Activated CD8-positive, alpha-beta memory T cell treated with anti-CD3 and anti-CD28 coated beads for 1 hour (primary cell): ENCODE measurements at places on chromosomes 2 and 18.

DNA sequence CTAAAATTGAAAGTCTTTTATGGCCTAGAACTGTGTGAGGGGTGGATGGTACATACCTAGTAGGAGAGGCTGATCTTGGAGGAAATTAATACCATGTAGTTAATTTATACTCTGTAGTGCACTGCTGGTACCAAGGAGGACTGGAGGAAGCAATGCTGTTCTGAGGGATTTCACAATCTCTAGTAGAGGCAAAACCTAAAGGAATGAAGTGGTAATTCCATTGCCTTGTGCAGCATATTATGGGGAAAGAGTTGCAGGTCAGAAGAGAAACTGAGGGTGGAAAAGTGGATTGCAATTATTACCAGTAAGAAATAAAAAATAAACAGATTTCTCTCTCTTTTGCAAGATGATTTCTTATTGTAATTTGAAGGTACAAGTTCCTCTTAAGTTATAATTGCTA, 2.2 kb downstream of the ABI2 start:
- no peak for DNase-seq

DNA sequence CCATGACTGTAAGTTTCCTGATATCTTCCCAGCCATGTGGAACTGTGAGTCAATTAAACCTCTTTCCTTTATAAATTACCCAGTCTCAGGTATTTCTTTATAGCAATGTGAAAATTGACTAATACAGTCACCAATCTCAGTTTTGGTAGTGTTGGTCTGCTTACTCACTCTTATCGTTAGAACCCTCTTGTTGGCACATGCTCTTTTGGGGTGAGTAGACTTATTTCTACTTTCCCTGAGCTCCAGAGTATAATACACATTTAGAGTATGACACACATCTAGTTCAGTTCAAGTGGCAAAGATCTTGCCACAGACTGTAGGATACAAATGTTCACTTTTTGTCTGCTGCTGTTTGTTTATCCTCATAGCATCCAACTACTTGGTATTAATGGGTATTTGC, 347.5 kb upstream of the CELF4 start:
- DNase-seq, result no peak

GRCh38 chr2:181786371-181787228, 104.9 kb upstream of the ITPRID2 start:
- DNase-seq, result no peak

- DNase-seq, result no peak
Measured at GRCh38 chr2:119137502-119137901, 21.0 kb downstream of the C1QL2 start.

GRCh38 chr2:113167115-113167932, 6.4 kb upstream of the PSD4 start:
- DNase-seq, result no peak

- DNase-seq, result no peak
Measured at GRCh38 chr2:82257796-82258555, 1953.4 kb upstream of the LRRTM1 start.

DNA sequence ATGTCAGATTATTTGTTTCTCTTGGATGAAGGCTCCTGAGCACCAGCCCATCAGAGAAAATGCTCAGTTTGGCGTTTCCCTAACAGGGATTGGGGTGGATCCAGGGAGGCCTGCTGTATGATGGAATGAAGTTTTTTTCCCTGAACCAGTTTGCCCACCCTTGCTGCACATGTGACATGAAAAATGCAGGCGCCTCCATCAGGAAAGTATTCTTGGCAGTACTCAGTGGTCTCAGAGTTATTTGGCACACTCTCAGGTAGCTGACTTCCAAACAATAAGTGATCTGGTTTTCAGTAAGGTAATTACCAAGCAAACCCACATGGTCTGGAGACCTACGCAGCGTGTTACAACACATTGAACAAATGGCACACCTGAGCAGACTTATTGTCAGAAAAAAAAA, 254.9 kb downstream of the PAX3 start:
- no peak for DNase-seq

DNA sequence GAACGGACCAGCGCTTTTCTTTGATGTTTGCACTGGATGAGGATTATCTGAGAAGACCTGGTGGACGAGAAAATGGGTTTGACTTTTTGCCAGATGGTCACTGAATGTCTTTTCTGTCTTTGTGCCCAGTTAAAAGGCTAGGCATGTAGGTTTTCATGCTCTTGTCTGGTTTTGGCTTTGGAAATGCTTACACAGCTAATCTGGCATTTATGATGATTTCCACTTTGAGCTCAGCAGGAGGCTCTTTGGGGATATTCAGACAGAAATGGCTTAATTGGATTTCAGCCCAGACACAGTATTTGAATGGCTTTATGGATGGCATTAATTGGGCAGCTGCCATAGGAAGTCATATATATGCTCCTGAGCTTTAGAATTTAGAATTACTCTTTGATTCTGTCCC, 59.6 kb downstream of the NCK2 start:
- no peak for DNase-seq
